ENCODE measurements at places on chromosomes 13 and 19. TPM values are rescaled to one million over a fixed set of nuclear protein-coding genes. Genes with fewer than 3 reads are reported as not detected.

- DNase-seq, result no peak
These were observed 33.3 kb upstream of the SHFL start for GRCh38 chr19:10052602-10053360.

GRCh38 chr13:110293649-110294048, 13.3 kb downstream of the COL4A1 start:
- no peak for DNase-seq

C19orf85 gene
- not detected for total RNA-seq

RPS28 gene
- total RNA-seq, result 1,189 TPM

FFAR3 gene
- total RNA-seq, result not detected

ZNF600 gene
- 2.0 TPM for total RNA-seq

DNA sequence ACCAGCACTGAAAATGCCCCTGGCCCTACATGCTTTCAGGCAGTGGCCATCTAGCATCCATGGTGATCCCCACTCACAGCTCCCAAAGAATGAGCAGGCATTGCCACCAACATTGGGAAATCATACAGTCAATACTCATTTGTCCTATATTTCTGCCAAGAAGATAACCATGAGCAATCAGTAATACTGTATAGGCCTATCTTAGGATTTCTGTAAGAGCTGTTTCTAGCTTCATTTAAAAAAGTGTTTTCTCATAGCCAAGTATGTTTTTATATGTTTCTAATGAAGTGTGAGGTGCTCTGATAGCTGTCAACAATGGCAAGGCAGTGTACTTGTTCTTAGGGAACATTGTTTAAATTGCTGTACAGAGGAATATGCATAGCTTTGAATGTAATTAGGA, 428.7 kb downstream of the FGF9 start:
- no peak for DNase-seq

DNA sequence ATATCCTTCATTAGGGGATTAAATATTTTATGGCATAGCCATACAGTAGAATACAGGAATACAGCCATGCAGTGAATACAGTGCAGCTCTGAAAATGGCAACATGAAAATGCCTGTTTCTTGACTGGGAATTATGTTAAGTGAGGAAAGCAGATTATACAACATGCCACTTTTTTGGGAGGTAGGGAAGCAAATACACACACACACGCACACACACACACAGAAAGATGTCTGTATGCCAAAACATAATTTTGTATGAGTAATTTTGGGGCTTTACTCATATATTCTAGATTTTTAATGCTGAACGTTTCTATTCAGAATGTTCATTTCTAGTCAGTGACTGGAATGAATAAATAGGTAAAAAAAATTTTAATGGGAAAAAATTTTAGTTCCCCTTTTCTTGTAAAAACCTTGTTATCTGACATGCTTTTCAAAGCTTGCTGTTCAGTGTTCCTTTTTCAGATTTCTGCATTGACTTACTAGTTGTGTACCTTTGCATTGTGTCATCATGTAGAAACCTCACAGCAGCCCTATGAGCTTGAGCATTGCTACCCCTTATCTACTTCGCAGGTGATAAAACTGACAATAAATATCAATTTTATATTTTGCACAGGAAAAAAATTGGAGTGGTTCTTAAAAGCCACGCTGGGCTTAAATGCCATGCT, 7.8 kb downstream of the GPR183 start:
- DNase-seq, result no peak

DNA sequence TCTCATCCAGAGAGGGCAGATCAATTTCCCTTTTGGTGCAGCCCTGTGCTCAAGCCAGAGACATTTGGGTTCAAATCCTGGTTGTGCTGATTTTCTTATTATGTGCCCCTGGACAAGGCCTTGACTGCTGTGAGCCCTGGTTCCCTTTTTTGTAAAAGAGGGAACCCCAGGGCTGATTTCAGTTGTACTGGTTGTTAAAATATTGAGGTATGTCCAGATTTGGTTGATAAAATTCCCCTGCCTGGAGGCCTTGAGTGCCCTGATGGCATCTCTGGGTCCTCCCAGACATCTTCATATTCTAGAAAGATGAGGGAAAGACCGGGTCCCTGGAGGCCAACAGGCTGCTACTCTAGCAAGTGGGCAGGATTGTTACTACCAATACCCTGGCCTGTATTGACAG, 14.4 kb upstream of the PLAUR start:
- no peak for DNase-seq

DNA sequence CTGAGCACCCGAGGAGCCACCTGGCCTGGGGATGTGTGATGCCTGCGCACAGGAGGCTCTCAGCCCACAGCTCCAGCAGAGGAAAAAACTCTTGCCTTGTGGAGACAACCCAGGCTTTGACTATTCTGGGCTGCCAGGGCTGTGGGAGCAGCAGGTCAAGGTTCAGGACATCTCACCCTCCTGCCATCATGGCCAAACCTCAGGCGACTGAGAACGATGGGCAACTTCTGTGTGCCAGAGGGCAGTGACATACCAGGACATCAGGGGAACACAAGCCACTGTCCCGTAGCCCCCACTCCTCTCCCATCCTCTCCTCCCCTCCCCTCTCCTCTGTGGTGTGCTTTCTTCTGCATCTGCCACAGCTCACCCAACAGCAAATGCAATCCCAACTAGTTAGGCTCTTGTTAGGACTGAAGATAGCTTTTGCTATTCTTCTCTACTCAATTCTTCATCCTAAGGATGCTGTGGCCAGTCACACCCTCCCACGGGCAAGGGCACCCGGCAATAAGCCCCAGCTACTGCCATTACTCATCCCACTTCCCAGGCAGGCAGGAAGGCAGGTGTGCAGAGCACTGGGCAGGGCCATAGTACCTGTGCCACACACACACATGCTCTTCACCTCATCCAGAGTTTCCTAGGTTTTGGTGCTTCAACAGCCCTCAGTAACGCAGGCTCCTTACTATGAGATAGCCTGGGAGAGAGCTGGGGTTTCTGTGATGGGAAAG, 16.8 kb downstream of the ELL start:
- DNase-seq, result no peak

- no peak for DNase-seq
These were observed 9.6 kb downstream of the TINCR start for GRCh38 chr19:5558101-5558621.

PROZ gene
- not detected for total RNA-seq

GRCh38 chr13:45331123-45331619, 9.8 kb downstream of the TPT1 start:
- DNase-seq, result no peak

GRCh38 chr13:75675421-75675820, 39.3 kb downstream of the LMO7 start:
- DNase-seq, result no peak

DNA sequence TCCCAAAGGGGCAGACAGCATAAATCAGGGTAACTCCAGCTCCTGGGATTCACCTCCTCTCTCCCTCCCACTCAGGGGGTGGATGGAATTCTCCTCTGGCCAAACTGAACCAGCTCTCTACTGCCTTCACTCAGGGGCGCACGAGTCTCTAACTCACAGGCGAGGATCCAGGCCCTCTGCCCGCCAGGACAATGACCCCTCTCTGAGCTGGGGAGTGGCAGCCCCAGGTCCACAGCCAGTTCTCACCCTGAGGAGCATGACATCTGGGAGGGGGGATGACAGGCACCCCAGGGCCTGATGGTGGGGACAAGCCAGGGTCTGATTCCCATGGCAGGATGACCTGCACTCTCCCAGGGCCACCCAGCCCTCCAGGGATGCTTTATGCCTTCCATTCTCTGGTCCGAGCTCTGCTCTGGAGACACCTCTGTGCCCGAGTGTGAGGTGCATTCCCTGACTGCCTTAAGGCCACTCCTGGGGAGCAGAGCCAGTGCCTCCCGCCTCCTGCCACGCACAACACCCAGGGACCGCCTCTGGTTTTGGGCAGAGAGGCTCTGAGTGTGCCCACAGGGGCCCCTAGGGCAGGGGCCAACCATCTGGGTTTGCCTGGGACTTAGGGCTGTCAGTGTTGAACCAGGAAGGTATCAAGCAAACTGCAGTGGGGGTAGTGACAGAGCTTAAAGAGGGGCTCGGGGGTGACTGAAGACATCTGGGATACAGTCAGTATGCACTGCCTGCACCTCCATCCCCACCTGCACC, 66.2 kb downstream of the GNG7 start:
- DNase-seq, result no peak

RANBP3 gene
- total RNA-seq, result 76.6 TPM

- peak; percentile 32 for DNase-seq
These were observed 407 bp upstream of the ZNF440 start for GRCh38 chr19:11813703-11814028.

DNA sequence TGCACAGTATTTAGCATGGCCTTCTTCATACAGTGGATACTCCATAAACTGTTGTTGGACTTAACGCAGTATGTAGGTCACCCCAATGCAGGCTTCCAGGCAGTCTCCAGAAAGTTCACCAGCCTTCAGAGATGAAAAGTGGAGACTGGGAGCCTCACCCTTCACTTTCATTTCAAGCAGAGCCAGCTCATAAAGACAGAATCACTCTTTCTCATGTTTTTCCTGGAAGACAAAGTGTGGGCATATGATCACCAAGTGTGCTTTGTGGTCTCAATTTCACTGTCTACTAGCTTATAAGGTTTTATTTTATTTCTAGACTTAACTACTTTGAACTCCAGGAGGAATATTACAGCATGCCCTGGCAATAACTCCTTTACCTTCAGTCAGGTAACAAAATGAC, 26.3 kb upstream of the TNFSF11 start:
- DNase-seq, result no peak

ATP12A gene
- not detected for total RNA-seq

TNPO2 gene
- 36.0 TPM for total RNA-seq

DNA sequence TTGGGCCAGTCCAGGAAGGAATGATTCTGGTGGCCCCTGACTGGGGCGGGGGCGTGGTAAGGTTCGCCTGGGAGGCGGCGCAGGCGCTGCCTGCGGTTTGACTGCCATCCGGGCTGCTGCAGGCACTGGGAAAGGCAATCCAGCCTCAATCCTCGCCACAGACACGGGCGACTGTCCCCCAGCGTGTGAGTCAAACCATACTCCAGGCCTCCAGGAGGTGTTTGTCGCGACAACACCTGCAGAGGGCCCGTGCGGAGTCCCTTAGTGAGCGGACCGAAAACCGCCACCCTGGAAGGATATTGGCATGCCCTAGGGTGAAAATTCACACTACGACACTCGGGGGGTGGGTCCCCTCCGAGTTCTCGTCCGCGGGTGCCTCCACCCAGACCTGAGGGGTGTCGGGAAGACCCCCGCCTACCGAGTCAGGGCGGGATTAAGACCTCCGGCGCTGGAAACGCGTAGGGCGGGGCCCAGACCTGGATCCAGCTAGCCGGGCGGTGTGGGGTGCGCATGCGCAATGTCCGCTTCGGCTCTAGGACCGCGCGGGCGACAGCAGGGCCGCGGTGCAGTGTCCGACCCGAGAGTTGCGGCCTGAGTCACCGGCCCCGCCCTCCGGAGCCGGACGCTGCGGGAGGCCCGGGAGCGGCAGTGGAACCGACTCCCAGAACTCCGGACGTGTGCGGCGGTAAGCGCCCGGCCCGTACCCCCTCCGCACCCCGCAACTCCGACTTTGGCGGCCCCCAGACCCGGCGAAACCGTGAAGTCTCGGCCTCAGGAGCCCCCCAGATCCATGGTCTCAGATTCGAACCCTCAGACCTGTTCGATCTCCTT, at the start of gene CAPNS1:
Gene CAPNS1, plus strand, starts transcription at position 594 of the 831 bp plus-strand sequence. CDS start 946 bp downstream, outside the sequence.
- peak; percentile 99 for DNase-seq

- no peak for DNase-seq
These were observed 3.7 kb upstream of the DOCK9 start for GRCh38 chr13:98981369-98982080.

DNA sequence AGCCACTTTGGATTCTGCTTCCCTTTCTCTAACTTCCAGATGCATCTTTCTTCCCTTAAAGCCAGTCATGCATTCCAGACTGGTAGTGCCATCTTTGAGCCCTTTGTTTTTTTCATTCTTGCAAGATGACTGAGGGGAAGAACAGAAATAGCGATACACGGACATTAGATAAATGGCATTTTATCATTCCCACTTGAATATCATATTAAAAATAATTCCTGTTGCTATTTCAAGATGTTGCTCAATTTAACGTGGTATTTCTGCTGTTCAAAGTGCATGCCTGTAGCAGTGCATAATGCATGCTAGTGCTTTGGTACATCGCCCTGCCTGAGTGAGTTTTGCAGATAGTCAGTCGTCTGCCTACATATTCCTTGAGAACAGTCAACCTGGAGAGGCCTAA, 140.6 kb upstream of the FRY start:
- no peak for DNase-seq

DNA sequence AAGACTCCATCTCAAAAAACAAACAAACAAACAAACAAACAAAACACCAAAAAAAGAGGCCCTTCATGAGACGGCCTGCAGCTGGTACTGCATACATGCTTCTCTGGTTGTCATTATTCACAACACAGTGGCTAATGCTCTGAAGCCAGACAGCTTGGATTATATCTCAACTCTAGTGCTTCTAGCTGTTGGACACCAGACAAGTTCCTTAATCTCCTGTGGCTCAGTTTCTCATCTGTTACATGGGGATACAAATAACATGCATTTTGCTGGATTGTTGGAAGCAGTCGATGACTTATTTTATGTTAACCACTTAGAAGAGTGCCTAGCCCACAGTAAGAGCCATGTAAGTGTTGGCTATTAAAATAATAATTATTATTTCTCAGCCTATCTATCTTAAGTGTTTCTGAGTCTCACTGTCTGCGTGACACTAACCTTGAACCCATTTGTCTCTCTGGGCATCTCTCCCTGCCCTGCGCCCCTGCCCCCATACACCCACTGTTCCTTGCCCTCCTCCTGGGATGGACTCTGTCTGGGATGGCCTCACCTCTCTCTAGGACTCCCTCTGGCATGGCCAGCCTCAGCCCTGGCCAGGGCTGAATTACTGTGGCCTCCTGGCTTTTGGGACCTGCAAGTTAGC, 3.1 kb upstream of the JUNB start:
- no peak for DNase-seq

DNA sequence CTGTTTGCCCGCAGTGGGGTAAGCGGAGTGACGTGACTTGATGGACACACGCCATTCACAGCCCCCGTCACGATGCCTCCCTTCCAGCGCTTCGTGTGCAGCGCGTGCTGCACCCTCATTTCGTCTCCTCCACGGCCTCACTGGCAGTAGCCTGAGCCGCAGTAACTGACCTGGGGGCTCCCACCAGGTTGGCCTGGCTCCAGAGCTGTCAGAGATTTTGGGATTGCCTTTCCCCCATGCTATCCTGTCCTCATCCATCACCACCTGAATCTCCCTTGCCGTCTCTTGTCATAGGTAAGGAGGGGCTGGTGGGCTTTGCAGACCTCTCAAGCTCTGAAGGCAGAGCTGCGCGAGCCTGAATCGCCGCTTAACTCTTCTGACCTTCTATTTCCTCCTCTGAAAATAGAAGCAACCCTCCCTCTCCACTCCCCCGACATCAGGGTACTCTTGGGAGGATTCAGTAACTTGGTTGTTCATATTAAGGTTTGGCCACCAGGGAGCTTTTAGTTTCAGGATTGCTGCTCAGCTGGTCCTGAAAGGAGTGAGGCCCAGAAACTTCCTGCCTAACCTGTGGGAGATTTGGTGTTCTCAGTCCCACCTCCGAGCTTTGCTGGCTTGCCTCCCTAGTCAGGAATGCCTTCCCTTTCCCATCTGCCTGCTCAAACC, 27.9 kb downstream of the SIGLEC5 start:
- DNase-seq, result no peak

NPHS1 gene
- total RNA-seq, result not detected

ZC3H13 gene
- 28.5 TPM for total RNA-seq
